Testis (tissue), 5 donors: ENCODE measurements at places on chromosomes 5 and 9. TPM values are rescaled to one million over a fixed set of nuclear protein-coding genes. Genes with fewer than 3 reads are reported as not detected.

DNA sequence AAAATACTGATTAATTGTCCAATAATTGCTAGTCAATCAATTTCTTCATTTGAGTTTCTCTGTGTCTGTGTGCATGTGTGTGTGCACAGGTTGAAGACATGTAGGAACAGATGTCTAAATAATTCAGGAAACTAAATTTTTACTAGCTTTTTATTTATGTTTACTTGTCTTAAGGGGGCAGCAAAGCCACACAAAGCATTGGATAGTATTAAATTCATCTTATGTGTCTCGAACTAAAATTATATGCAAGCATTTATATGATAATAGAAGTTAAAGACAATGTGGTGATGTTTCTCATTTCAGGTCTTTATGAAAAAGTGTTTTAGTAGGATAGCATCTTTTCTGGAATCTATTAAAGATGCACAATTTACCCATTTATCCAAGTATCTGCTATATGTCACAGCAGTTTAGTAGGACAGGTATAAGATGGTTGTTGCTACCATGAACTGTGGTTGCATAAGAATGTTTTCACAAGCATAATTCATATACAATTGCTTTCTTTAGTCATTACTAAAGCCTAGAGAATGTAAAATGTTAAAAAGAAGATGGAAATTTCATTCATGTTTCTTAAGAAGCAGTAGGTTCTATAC is 784.6 kb upstream of the NUDT12 start:
- peak; percentile 15 for DNase-seq

Gene GFPT2
- 21.7 TPM for total RNA-seq

Gene PPP2R2B
- 9.8 TPM for total RNA-seq

Gene INSL4
- 0.16 TPM for total RNA-seq

DNA sequence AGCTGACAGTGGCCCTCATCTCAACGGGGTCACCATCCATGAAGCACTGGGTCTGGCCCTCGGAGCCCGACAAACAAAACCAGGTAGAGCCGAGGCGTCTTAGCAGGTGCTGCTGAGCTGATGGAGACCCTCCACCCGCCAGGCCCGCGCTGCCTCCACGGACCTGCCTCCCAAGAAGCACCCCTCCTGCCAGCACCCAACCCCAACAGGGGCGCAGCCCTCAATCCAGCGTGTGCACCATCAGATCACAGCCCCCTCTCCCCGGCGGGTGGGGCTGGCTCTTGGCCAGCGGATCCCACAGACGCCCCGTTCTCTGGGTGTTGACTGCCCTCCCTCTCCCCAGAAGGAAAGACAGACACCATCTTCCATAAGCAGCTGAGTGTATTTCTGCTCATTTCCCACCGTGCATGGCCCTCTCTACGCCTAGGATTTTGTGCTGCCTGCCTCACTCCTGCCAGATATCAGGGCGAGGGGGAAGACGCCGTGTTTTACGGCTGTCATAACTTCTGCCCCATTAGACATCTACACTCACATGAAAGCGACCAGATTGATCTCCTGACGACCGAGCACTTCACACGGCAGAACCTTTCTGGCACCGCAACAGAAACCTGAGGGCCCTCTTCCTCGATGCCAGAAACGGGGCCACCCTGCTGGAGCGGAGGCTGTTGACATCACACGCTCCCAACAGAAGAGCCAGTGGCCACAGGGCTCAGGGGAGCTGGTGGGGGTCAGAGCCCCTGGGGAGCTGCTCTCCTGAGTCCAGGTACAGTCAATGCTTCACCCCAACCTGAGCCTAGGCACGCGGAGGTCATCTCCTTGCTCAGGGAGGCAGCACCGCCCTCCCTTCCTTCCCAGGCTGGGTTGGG is 12.4 kb downstream of the NACC2 start:
- DNase-seq = no peak

Gene IL4
- not detected for total RNA-seq

Gene TMEM171
- total RNA-seq = 2.7 TPM

- peak; percentile 10 for DNase-seq
Observed at GRCh38 chr5:132261881-132262845, 4.7 kb downstream of the PDLIM4 start.

Gene SMIM33
- total RNA-seq = not detected

DNA sequence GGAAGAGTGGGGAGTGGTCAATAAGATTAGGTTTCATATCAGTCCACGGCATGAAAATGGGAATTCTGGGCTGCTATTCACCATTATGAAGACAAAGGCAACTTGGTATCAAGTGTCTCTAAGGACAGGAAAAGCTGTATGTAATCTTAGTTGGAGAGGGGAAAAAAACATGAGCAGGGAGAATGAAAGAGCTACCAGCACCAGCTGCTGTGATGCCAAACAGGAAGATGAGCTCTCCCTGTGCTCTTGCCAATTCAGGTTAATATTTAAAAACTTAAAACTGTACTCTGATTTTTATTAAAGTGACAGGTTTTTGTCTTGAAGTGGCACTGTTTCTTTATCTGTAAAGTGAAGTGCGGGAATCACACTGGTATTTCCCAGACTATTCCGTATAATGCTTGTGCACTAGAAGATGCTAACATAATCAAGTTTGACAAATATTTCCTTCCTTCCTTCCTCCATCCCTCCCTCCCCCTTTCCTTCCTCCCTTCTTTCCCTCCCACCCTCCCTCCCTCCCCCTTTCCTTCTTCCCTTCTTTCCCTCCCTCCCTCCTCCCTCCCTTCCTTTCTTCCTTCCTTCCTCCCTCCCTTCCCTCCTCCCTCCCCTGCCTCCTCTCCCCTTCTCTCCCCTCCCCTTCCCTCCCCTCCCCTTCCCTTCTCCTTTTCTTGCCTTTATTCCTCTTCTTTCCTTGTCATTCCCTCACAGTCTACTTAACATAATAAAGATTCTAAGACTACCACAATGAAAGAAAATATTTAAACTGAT is 1383.0 kb upstream of the C9orf72 start:
- no peak for DNase-seq

Gene TAF11L10
- not detected for total RNA-seq

Gene UGT3A1
- 7.5 TPM for total RNA-seq

- DNase-seq = no peak
Observed at GRCh38 chr9:84709056-84709455, 39.5 kb downstream of the NTRK2 start.

DNA sequence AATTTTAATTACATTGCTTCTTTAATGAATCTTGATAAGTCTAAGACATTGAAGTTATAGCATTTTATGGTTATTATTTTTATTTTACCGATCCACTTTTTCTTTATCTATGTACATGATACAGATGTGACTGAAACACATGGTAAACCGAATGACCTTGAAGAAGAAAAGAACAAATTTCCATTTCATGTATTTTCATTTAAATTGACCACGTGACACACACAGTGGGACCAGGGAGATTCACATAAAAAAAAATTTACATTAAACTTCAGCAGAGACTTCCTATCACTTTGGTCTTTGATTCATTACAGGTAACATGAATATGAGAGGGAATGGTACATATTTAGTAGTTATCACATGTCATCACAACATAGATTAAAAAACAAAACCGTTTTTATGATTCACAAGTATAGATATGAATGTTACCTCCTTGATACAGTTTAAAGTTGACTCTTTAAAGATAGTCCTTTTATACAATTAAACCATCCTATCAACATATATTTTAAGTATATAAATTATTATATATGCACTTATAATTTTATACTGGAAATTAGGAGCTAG is 133.1 kb downstream of the ZCCHC7 start:
- DNase-seq = no peak

GRCh38 chr5:90844931-90845330 is 286.3 kb downstream of the ADGRV1 start:
- no peak for DNase-seq

DNA sequence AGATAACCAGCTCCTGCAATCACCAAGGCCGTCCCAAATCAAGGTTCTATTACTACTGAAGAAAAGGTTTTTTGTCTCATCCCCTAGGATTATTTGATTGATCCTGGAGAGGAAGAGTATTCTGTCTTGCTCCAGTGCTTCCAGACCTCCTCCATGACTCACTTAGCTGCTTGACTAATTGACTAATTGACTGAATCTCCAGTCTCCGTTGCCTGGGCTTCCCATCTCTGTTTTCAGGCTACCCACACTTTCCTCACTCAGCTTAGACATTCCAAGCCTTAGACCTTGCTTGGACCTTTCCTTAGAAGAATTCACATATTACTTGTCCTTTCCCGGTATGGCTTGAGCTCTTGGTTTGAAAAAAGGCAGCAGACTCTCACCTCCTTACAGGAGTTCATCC is 60.6 kb downstream of the FRMD3 start:
- no peak for DNase-seq

GRCh38 chr5:38921174-38921573 is 75.4 kb downstream of the OSMR start:
- no peak for DNase-seq
